Activated CD8-positive, alpha-beta memory T cell treated with anti-CD3 and anti-CD28 coated beads for 1 hour (primary cell): ENCODE measurements at places on chromosomes 4 and X.

DNA sequence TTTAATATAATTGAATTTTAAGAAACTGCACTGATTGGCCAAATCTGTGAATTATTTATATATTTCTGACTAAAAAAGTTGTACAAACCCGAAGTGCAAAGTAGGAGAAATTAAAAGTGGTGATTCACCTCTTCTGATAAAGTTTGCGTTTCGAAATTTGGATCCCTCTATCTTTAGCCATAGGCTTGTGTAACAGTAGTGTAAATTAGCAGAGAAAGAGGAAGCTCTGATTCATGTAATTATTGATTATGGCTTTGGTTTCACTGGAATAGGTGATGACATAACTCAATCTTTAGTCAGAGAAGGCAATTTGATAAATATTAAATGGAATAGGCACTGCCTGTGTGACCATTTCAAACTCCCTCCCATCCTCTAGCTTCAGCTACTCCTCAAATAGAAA is 717.8 kb upstream of the PCDH7 start:
- DNase-seq, result no peak

GRCh38 chr4:11487868-11488544 is 59.3 kb upstream of the HS3ST1 start:
- no peak for DNase-seq

DNA sequence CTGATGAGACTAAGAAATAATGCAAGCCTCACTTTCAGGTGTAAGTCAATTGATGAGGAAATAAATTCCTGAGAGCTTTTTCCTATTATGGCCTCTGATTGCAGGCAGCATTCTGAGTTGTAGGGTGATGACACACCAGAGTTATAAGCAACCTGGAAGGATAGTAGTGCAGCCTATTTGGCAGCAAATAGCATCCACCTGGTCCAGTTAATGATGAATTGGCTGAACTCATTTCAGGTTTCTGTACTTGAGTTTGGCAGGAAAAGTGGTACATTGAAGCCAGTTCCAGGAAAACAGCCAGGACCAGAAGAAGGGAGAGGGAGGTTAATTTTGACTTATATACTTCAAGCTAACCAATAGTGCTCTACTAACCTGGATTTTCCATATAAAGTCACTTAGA is 316.8 kb downstream of the NAF1 start:
- DNase-seq, result no peak

DNA sequence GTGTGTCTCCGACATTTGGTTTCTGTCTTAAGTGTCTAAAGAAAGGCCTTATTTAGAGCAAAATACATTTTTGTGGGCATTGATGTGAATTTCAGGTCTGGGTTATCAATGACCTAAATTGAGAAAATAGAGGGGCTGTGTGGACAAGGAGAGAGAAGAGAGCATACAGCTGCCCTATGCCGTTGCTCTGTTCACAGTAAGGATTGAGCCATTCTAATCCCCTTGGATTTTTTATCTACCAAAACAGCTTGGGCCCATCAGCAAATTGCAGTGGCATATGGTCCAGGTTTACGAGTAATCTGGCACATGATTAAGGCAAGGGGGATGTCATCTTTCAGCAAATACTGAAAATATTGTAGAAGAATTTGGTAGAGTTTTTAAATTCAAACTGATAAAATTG is 210.2 kb downstream of the ANTXR2 start:
- no peak for DNase-seq
